Femur (tissue), 1 donor: ENCODE measurements at places on chromosomes 1 and 21.

DNA sequence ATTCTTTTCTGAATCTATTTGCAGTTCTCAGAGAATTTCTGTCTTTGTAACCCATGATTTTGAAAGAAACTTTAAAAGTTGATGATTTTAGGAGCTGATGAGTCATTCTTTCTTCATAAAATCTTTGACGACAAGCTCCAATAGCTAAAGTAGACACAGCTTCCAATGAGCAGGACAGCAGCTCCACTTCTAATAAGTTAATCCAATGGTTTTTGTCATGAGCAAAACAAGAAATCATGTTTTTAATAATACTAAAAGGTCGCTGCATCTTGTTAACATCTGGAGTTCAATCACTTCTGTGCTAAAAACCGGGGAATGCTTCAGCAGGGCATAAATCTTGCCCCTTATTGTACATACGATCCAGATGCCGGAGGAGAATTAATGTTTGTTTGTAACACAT lies 48.9 kb upstream of the GORAB start:
- no peak for DNase-seq

- no peak for DNase-seq
Observed at GRCh38 chr1:168472223-168472622, 71.6 kb downstream of the XCL2 start.

DNA sequence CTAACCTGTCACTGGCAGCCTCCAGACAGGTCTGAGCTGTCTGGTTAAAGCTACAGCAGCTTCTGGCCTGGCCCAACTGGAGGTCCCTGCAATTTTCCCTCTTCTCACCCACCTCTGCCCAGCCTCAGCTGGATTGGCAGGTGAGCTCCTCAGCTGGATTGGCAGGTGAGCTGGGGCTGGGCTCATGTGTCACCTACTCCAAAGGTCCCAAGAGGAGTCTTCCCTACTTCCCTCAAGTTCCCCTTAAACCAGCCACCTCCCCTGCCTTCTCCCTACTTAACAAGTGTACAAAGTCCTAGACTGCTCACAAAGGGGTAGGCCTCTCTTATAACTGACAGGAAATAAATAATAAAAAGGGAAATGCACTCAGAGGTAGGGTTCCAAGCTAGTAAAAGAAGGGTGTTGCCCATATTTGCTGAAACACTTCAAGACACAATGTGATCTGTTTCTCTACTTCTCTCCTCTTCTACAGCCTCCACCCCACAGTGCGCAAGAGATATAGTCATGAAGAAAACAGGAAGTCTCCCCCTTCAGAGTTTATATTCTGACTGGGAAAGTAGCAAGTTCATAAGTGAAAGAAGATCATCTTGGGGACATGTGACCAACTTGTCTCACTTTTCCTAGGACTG lies at the start of gene GPA33:
TSS of gene GPA33 (minus strand) at position 64 of the 629 bp plus-strand sequence. CDS start 90 bp downstream, outside the sequence.
- DNase-seq = no peak

- DNase-seq = no peak
Observed at GRCh38 chr1:80154176-80154575, 1147.6 kb upstream of the ADGRL4 start.

DNA sequence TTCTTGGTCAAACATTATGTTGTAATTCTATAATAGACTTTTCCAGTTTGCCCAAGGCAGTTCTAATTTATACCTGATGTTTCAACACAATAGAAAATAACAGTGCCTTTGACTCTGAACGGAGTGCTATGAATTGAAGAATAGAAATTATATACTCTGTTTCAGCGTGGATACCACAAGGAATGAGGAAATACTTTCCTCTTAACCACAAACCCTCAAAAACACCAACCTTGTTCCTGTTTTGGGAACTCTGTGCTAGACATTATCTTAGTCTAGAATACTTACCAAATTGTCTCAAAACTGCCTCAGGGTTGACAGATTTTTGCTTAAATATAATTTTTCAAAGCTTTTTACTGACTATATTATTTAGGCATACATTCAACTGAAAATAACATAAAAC lies 1629.3 kb downstream of the MRPL39 start:
- no peak for DNase-seq

DNA sequence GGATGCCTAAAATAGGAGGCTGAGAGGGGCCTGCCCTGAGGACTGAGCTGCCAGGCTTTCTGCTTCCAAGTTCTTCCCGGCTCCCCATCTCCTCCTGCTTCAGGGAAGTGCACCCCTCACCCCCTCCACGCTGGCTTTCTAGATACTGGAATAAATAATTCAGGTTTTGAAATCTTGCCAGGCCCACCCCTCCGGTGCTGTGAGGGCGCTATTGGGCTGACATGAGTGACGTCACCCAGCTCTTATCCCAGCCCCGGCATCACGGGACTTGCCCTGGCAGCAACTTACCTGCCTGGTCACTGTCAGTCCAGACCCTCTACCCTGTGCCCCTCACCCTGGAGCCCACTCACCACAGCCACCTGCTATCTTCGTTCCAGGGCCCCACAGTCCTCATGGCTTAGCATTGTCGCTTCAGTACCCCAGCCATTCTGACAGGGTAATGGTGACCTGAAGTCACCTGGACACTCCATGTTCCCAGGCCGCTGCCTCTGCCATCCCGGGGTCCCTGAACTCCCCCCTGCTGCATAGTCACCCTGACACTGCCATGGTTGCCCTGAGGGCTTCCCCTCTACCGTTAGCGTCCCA lies 819 bp upstream of the GPR3 start:
- DNase-seq = peak; percentile 61

GRCh38 chr1:177301425-177302124 lies 130.8 kb downstream of the BRINP2 start:
- DNase-seq = no peak

DNA sequence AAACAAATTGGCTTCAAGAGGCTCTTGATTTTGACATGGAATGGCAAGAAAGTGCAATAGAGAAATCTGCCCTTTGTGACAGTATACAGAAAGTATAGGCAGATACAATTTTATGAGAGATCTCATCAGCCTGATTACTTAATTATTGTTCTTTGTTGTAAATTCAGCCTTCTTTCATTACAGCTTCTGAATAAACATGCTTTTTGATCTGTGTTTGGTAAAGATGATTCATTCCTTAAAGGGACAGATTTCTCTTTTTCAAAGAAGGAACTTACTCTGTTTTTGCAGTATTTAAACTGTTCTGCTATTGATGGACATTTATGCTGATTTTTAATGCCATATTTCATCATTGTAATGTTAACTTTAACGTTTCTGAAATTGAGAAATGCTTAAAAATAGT lies 13.7 kb upstream of the MPC2 start:
- DNase-seq = no peak

- DNase-seq = no peak
Observed at GRCh38 chr21:43467785-43468184, 40.9 kb upstream of the SIK1 start.

- DNase-seq = no peak
Observed at GRCh38 chr1:237867380-237867888, 23.3 kb downstream of the ZP4 start.

GRCh38 chr1:84583648-84584047 lies 9.4 kb upstream of the CTBS start:
- DNase-seq = no peak
